ENCODE measurements at places on chromosomes 2 and 18.
A peak's percentile ranks its signal among the peaks of the same experiment; 100 is the strongest.

GRCh38 chr2:143426296-143426695 lies 297.1 kb downstream of the ARHGAP15 start:
- DNase-seq: no peak

DNA sequence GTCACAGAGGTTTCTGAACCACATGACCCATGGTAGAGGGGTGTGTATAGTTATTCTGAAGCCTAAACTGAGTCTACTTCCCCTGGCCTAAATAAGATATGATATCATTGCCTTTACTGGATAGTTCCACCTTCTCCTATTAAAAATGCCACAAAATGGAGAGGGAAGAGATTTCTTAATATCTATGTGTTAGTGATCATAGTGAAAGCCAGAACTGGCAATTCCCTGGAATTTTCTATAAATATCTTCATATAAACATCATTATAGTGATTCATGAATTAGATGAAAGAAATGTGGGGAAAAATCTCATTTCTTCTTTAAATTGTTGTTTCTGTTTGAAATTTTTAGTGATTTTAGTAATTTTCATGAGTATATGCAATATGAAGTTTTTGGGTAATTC lies 45.8 kb downstream of the TSHZ1 start:
- DNase-seq: no peak

GRCh38 chr2:200308546-200309295 lies 2.2 kb downstream of the SPATS2L start:
- DNase-seq: peak; percentile 7

GRCh38 chr2:133193544-133194361 lies 374.5 kb downstream of the NCKAP5 start:
- DNase-seq: no peak

GRCh38 chr2:22355816-22356433 lies 1029.1 kb upstream of the KLHL29 start:
- DNase-seq: peak; percentile 38

GRCh38 chr18:9578306-9578705 lies 36.1 kb downstream of the PPP4R1 start:
- DNase-seq: no peak

DNA sequence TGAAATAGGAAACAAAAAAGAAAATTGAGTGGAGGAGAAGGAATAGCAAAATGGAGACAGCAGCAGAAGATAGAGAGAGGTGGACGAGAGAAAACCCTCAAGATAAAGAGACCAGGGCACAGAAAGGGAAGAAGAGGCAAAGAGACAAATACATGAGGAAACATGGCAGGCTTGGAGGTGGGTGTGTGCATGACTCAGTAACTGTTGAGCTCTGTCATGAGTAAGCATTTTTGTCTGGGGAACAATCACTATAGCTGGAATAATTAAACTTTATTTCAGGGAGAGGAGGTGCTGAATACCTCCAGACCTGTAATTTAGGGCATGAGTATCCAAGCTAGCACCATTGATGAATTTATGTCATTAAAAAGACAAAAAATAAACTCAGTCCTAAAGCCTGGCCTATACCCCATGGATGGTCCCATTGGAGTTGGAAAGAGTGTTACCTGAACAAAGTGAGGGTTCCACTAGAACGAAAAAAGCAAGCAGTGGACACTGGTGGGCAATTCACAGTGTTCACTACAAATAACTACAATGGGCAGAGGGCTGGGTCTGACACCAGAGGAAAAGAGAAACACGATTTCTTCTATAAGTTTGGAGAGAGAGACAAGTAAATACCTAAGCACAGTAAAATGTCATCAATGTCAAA lies 145.5 kb downstream of the ADCYAP1 start:
- no peak for DNase-seq

- DNase-seq: no peak
Observed at GRCh38 chr18:45317948-45318640, 297.2 kb upstream of the SLC14A2 start.

GRCh38 chr2:96240341-96241038 lies 25.3 kb downstream of the TMEM127 start:
- no peak for DNase-seq

GRCh38 chr2:11102956-11103860 lies 52.1 kb upstream of the SLC66A3 start:
- DNase-seq: no peak

DNA sequence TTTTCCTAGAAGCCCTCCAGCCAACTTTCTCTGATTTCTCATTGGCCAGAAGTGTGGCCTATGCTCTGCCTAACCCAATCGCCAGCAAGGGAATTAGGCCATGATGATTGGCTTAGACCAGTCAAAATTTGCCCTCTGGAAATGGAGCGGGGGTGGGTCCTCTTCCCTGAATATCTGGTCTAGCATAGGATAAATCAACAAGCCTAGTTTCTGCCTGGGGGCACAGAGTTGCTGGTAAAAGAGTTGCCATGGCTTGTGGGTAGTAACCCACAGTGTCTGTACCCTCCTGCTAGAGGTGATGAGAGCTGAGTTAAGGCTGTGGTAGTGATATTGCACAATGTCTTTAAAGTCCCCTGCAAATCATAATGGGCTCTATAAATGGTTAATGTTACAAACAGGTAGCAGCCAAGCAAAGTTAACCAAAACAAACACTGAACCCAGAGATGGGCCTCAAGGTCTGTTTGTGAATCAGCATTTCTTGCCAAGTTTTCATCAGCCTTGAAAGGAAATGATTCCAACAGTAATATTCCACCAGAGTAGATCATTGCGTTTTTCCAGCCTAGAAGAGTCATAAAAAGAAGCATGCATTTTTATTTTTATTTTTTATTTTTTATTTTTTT lies 19.3 kb downstream of the GALM start:
- DNase-seq: no peak

DNA sequence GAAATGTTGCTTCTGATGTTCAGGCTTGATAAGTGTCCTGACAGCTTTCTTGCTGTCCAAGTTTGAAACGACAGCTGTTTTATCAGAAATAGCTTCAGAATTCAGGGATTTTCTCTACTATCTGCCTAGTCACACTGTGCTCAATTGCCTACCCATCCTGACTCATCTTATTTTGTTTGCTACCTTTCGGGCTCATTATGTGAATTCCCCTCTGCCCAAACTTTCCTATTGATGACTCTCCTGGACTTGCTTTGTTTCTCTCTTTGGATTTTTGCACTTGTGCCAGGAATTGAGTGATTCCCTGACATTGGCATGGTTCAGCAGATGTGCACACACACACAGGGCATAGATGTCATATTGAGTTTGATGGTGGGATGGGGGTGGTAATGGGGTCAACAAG lies 1052.6 kb upstream of the PIK3C3 start:
- no peak for DNase-seq

DNA sequence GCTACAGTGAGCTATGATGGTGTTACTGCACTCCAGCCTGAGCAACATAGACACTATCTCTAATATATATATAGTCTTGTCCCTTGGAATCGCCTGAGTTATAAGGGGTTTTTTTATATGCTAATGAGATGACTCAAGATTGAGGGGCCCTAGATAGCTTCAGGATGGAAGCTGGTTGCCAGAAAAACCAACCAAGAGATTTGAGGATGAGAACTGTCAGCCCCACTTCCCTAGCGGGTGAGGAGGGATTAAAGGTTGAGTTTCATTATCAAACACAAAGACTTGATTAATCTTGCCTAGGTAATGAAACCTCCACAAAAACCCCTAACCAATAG lies 12.6 kb upstream of the GALM start:
- DNase-seq: no peak

DNA sequence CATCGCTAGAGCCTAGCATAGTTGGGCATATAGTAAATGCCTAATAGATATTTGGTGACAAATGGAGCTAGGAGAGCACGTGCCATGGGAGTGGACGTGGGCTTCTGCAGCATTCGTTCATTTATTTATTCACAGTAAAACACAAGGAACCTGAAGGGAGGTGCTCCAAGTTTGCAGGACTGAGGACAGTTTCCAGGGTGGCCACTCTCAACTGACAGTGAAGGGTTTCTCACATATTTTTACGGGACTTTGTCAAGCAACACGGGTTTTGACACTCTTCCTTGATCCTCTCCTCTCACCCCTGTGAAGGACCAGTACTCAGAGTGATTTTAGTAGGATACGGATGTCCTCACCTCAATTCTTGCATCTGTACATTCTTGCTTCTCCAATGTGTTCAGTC lies 135.0 kb upstream of the TTC39C start:
- no peak for DNase-seq

DNA sequence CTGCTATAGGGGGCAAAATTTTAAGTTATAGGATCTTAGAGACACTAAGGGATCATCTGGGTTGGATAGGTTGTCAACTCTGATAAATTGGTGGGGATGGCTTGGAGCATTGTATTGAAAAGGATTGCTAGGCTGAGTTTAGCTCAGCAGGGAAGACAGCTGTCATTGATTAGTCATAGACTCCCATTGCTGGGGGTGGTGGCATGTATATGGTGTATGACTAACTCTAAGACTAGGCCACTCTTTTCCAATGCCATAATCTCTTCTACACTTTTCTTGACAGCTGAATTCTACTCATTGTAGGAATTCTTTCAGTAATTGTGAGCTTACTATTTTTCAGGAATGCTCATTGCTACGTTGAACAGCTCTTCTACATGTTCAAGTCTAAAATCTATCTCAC lies 81.3 kb upstream of the PELI1 start:
- no peak for DNase-seq

GRCh38 chr2:224764565-224765236 lies 48.5 kb upstream of the CCDC195 start:
- peak; percentile 56 for DNase-seq

GRCh38 chr2:236584521-236585384 lies 15.1 kb downstream of the ACKR3 start:
- DNase-seq: no peak

DNA sequence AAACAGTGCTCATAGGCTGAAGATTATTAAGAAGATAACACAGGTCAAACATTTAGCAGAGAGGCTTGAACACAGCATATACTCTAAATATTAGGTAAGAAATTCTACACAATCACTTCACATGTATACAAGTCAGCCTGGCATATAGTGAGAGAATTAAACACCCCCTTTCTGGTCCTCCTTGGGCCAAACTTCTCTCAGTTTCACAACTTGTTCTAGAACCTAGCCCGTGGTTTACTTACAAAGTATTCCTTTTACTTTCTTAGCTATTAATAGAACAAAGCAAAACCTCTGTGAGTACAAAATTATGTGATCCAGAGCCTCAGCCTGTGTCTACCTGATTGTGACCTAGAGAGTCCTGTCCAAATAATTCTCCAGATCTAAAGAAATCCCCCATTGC lies 562.8 kb downstream of the TNS1 start:
- no peak for DNase-seq

DNA sequence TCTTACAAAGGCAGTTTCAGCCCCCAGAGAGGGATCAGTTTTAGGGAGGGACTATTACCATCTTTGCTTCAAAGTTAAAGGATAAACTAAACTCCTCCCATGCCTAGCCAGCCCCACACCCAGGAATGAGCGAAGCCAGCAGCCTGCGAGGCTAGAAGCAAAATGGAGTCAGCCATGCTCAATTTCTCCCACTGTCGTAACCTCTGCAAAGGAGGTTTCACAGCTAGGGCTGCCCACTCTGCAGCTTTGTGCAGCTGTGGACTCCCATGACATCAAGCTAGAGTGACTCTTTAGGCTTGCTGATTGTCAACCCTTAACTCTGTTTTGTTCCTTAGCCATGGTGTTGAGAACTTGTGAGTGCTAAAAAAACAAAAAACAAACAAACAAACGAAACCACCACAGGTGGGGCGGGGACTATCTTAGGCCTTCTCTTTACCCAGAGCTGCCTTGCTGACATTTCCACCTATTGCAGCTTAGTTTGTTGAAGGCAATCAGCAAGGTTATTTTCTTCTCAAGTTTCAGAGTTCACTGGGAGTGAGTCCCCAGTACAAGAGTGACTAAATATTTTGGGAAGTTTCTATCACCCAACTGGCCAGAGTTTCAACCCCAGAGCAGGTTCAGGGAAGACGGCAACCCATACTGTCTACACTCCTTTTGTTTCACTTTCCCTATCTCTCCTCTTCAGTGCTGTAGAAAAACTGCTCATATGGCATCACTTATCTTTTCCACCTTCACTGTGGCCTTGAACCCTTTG lies 592.1 kb downstream of the XIRP2 start:
- DNase-seq: no peak

DNA sequence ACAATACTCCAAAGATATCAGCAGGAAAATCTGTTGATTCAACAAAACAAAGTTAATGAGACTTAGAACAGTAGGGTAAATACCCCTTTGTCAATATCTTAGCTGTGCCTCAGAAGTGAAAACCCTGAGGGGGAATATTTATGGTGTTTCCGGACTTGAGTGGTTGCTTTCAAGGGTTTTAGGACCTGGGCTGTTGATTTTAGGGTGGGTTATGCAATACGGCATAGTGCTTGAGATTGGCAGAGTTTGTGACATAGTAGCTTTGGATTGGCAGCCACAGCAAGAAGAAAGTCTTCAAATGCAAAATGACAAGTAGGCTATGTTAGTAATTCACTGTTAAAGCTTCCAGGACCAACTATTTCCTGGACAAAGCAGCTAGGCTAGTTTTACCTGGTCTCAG lies 826.3 kb upstream of the CDH2 start:
- no peak for DNase-seq

GRCh38 chr2:165251366-165251765 lies 12.2 kb downstream of the SCN2A start:
- DNase-seq: no peak
